ENCODE measurements at places on chromosomes 12 and 14. TPM values are rescaled to one million over a fixed set of nuclear protein-coding genes. Genes with fewer than 3 reads are reported as not detected.

GYS2 gene
- not detected for total RNA-seq

RASSF8 gene
- not detected for total RNA-seq

HELB gene
- 2.1 TPM for total RNA-seq

KERA gene
- not detected for total RNA-seq

LRRC10 gene
- total RNA-seq, result not detected

EML5 gene
- total RNA-seq, result 0.63 TPM

TMEM30B gene
- 50.2 TPM for total RNA-seq

BEST3 gene
- not detected for total RNA-seq

KRT77 gene
- total RNA-seq, result not detected

EFS gene
- total RNA-seq, result not detected

DNA sequence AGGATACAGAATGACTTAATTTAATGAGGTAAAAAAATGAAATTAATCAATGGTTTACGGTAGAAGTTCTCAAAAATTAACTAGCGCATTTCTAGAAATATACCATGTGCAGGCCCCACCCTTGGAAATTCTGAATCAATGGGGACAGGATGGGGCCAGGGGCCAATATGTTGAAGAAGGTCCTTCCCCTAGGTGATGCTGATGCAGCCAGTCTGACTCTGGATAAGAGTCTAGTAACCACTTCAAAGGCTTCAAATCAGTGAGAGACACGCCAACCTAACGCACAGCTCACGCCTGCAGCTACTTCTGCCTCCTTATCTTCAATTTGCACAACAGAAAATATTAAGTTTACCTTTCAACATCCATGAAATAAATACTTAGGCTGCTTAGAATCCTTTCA, 14.9 kb downstream of the GIT2 start:
- no peak for DNase-seq

- no peak for DNase-seq
These were observed 314.4 kb downstream of the GALC start for GRCh38 chr14:87678624-87679023.

- DNase-seq, result no peak
These were observed 31.1 kb upstream of the EIF5 start for GRCh38 chr14:103302966-103303365.

GRCh38 chr12:100229036-100229635, 28.5 kb downstream of the ACTR6 start:
- DNase-seq, result peak; percentile 54

- DNase-seq, result no peak
These were observed 131.7 kb upstream of the CPNE8 start for GRCh38 chr12:39037115-39037514.

DNA sequence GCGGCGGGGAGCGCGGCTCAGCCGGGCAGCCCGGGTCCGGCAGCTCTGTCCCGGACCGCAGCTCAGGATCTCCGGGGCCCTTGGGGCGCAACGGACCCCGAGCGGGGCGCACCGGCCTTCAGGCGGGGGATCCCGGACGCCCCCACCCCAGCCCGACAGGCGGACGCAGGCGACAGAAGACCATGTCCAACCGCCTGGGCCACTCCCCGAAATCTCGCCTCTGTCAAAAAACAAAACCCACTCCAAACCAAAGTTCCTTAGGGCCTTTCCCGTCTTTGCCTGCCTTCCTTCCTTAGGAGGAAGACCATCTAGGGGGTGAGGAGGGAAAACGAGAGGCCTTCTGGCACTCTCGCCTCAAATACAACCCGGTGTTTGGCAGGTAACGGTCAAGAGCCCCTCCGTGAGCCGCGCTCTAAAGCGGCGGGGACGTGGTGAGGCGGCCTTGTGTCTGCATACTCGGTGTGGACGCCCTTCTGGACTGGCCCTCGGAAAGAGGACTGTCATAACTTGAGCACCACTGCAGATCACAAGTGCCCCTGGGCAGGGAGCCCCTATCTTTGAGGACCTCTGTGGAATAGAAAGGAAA, 604 bp downstream of the HCFC2 start:
- DNase-seq, result peak; percentile 9

- no peak for DNase-seq
These were observed 11.6 kb upstream of the SYNDIG1L start for GRCh38 chr14:74437496-74438053.

GRCh38 chr14:30874120-30874998, at the start of gene COCH:
TSS of gene COCH (plus strand) at chr14:30874559. CDS start at chr14:30874939, 380 bp downstream.
- DNase-seq, result no peak

- no peak for DNase-seq
These were observed 1.9 kb upstream of the SEL1L start for GRCh38 chr14:81535396-81536164.

- no peak for DNase-seq
These were observed 448.7 kb downstream of the SLC6A15 start for GRCh38 chr12:84463741-84464495.

DNA sequence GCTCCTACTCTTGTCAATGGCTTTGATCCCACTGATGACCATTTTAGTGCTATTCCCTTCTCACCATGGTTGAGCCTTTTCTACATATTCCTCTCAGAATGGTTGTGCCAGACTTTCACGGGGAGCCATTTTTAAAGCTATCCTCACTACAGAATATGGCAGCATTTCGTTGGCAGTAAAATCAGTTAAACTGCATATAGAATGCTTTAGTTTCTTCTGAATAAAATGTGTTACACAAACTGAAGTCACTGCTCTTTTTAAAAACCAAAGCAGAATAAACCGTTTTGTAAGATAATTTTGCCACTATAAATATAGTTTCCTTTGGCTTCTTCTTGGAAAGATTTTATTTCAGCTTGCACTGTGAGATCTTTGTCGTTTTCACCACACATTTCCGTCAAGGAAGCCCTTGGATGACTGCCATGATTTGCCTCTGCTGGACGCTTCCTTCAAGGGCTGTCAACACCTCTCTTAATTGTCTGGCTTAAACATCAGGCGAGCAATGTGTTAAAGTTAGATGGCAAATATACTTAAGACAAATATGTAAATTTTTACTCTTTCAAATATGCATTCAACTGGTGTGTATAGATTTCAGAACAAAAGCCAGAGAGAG, 624.2 kb downstream of the DIO2 start:
- no peak for DNase-seq

- DNase-seq, result no peak
These were observed 114.6 kb downstream of the TMEM132C start for GRCh38 chr12:128381541-128381940.

DNA sequence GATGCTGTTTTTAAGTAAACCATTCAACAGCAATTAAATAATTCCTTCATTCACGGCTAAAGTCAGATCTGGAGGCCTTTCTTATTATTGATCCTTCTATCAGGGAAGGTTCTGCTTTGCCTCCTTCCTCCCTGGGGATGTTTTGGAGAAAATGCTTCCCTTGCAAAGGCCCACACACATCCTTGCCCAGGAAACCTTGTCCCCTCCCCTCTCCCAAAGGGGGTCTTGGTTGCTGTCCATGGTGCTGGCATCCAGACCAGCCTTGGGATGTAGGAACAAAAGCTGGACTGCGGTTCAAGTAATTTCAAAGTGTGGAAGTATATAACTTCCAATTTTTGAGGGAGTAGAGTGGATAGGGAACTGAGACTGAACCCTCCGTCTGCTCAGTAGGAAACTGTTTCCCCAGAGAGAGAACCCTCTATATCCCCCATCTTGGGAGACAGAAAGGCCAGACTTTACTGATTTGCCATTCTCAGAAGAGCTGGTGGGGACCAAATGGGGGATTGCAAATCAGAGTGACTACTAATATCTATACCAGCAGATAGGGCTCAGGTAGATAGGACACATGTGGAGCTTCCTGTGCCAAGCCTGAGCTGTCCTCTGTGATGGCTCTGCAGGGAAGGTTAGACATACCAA, 5.6 kb downstream of the MARCHF9 start:
- no peak for DNase-seq

DNA sequence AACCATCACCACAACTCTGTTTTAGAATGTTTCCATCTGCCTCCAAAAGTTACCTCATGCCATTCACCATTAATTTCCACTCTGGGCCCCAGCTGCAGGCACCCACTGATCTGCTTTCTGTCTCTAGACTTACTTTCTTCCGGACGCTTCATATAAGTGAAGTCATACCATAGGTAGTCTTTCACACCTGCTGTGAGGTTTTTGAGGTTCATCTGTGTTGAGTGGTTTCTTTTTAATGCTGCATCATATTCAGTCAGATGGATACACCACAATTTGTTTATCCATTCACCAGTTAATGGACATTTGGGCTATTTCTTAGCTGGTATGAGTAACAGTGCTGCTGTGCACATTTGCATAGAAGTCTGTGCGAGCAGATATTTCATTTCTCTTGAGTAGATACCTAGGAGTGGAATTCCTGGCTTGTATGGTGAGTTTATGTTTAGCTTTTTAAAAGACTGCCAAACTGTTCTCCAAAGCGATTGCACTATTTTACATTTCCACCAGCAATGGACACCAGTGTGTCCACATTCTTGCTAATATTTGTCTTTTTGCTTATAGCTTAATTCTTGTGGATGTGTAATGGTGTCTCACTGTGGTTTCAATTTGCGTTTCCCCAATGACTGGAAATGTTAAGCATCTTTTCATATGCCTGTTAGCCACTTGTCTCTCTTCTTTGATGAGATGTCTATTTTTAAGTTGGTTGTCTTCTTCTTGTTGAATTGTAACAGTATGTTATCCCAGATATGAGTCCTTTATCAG, 48.3 kb downstream of the ZFYVE21 start:
- DNase-seq, result no peak
